Kidney tubule cell (primary cell): ENCODE measurements at places on chromosomes 12 and 14.

- DNase-seq: no peak
Measured at GRCh38 chr12:126926023-126926594, 1340.9 kb upstream of the TMEM132C start.

DNA sequence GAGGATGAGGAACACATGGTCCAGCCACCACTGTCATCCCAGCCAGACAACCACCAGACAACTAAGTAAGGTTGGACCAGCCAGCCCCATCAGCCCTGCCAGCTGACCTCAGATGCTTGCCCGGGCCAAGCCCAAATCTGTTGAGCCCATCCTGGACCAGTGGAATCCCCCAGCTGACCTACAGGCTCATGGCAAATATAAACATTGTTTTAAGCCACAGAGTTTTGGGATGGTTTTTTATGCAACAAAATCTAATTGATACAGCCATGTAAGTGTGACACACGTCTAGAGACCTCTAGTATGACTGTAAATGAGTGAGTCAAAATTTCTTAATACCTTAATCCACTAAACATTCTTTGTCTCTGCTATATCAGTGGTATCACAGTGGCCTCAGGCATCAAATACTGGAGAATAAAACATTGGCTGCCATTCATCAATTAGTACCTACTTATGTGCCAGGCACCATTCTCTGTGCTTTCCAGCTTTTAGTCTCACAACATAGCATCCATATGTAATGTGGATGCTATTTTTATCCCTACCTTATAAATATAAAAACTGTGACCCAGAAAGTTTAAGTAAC lies 24.2 kb upstream of the NT5DC3 start:
- DNase-seq: no peak

GRCh38 chr12:132524405-132524804 lies 34.5 kb downstream of the FBRSL1 start:
- peak; percentile 95 for DNase-seq

GRCh38 chr12:54427106-54427505 lies 8.0 kb upstream of the ITGA5 start:
- no peak for DNase-seq

- peak; percentile 66 for DNase-seq
Measured at GRCh38 chr14:47186486-47186885, 488.9 kb downstream of the MDGA2 start.

- no peak for DNase-seq
Measured at GRCh38 chr12:77610446-77610845, 220.2 kb upstream of the NAV3 start.

GRCh38 chr14:93103392-93104080 lies 12.2 kb downstream of the ITPK1 start:
- DNase-seq: peak; percentile 30

- no peak for DNase-seq
Measured at GRCh38 chr14:51860825-51861499, 550 bp downstream of the GNG2 start.

DNA sequence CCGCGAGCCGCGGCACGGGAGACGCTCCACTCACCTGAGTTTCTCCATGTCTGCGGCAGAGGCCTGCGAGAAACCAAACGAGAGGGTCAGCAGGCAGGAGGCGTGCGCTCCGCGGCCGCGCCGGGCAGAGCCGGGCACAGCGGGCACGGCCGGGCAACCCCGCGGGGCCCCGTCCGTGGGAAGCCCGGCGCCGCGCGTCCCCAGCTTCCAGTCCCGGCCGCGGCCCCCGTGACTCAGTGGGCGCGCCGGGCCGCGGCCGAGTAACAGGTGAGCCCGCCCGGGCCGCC lies 19.4 kb downstream of the BEGAIN start:
- DNase-seq: no peak

GRCh38 chr12:101967506-101967905 lies 90.1 kb downstream of the DRAM1 start:
- no peak for DNase-seq

- no peak for DNase-seq
Measured at GRCh38 chr12:92191061-92191460, 45.4 kb upstream of the BTG1 start.

DNA sequence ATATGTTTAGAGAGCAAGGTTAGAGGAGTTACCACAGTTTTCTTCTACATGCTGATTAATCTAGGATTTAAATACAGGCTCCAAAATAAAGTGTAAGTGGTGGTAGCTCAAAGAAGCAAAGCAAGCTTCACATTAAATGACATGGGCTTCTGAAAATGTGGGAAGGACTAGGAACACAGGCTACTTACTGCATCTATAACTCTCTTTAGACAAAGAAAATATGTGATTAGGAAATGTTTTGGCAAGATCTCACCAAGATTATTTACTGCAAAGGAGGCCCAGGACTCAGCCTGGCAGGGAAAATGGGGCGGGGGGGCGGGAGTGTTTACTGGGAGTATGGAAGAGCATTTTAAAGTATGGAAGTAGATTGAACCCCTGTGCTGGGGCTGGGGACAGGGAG lies 39.4 kb downstream of the ETV6 start:
- DNase-seq: no peak

- DNase-seq: peak; percentile 1
Measured at GRCh38 chr12:75366629-75367028, 24.3 kb upstream of the GLIPR1L2 start.

DNA sequence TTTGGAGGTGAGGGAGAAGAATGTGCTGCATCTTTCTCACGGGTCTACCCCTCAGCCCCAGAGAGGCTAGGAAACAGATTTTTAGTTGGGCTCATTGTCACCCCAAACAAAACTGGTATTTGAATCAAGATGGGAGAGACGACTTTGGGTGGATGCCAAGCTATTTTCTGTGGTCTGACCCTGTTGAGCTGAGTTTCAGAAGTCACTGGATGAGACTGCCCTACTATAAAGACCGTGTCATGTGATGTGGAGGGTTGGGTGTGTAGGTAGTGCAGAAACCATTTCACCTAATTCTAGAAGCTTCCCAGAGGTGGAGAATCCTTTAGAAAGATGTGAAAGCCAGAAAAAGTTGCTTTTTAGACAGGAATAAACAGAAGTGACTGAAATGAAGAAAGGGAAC lies 60.2 kb downstream of the IFT43 start:
- DNase-seq: no peak

- DNase-seq: no peak
Measured at GRCh38 chr14:96744262-96744661, 52.9 kb upstream of the VRK1 start.

- no peak for DNase-seq
Measured at GRCh38 chr14:72177251-72177650, 245.0 kb downstream of the RGS6 start.

GRCh38 chr12:4830556-4831210 lies 79.0 kb upstream of the KCNA1 start:
- DNase-seq: no peak

GRCh38 chr14:98819867-98820206 lies 452.2 kb downstream of the BCL11B start:
- DNase-seq: no peak

GRCh38 chr14:87898301-87898700 lies 94.7 kb downstream of the GALC start:
- DNase-seq: no peak

- no peak for DNase-seq
Measured at GRCh38 chr12:94873734-94874517, 129.6 kb downstream of the NDUFA12 start.

DNA sequence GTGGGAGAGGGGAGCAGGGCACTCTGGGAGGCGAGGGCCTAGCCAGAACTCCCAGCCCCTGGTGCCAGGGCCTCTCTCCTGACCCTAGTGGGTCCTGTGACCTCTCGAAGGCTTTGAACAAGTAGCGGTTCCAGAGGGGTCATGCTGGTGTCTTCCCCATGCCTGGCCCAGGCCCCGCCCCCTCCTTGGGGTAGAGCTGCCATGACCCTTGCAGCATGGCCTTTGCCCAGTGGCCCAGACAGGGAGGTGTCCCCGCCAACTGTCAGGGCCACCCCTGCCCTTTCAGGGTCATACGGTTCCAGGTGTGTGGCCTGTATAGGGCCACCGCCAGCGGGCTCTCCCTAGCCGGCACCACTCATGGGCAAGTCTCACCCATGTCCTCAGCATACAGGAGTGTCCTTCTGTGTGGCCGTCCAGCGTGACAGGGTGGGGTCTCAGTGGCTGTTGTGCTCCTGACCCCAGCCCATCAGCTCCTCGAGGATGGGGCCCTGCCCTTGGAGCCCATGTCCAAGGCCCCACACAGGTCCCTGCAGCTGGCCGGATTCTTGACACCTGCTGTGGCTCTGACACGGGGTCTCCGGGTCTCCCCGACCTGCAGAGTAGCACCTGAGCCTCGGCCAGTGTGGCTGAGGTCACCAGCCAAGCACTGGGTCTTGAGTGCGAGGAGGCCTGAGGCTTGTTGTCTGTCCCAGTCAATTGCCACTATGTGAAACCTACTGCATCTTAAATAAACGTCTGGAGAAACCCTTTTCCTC lies 34.6 kb downstream of the PACS2 start:
- no peak for DNase-seq
